ENCODE measurements at places on chromosomes 7 and 10.

DNA sequence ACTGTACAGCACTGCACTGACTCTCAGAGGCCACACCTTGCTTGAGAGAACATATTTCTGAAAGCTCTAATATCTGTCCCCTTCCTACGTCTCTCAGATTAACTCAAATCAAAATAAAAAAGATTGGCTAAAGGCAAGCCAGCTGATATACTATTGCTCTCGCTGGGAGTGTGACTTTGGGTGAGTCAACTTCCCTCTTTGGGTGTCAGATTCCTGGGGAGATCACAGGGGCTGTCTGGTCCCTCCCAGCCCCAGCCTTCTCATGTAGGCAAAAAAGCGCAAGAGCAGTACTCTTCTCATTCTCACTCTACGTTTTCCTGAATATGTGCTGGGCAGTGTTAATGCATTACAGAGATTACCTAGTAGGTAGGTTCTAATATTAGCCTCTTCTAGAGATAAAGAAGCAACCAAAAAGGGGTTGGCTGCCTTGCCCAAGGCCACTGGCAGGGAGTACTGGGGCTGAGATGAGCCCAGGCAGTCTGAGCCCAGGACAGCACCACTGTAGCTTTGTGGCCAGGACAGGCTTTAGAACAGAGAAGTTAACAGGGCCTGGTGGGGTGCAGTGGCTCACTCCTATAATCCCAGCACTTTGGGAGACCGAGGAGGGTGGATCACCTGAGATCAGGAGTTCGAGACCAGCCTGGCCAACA lies 9.1 kb upstream of the DENND2A start:
- DNase-seq, result no peak

- no peak for DNase-seq
These were observed 63.6 kb upstream of the AGR3 start for GRCh38 chr7:16945372-16945771.

- DNase-seq, result no peak
These were observed 2.2 kb downstream of the POLM start for GRCh38 chr7:44080118-44080517.

DNA sequence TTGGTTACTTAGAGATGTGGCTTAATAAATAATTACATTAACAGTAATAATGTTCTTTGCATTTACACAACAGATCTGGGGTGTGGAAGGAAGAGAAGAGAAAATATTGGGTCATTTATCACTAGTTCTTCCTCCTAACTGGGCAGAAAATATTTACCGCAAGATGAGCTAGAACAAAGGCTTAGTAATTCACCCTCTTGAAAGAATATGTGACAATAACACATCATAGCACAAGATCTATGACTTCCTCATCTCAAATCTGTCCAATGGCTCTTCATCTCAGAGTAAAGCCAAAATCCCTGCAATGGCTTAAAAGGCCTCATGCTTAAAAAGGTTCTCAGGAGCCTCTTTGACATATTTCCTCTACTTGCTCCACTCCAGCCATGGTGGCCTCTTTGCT lies 178.6 kb downstream of the ZNF438 start:
- DNase-seq, result no peak
